ENCODE measurements at places on chromosomes 5 and 9.
A peak's percentile ranks its signal among the peaks of the same experiment; 100 is the strongest.

DNA sequence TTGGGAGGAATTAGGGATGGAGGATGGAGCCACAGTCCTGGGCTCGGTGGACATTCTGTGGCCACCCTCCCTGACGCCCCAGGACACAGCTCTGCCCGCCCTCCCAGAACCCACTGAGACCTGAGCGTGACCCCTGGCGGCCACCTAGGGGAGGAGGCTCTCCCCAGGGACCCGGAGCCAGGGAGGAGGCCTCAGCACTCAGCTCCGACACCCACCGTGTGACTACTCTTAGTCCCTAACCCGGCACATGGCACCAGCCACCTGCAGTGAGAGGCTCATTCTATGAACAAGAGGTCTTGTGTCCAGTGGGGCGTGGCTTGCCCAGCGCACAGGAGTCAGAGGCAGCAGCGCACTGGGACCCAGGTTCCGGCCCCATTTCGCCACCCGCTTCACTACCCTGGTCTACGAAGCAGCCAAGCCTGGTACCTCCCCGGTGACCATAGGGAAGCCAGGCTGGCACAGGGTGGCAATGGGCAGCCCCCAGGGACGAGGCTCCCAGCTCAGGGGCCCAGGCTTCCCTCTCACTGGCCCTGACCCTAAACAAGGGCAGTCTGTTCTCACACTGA is 10.2 kb downstream of the SARDH start:
- no peak for DNase-seq

DNA sequence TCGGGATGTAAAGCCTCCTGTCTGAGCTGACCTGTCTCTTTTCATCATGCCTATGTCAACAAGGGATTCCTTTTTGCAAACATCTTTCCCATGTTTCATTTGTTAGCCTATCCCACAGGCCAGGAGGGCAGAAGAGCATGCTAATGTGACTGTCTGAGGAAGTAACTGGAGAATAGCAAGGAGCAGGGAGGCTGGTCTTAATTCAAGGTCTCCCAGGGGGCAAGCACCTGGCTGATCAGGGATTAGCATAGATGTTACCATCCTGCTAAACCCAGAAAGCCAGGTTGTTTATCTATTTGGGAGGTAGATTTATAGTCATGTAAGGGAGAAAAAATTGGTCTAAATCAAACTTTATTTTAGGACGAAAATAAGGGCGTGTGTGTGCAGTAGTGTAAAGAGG is 36.7 kb upstream of the MAP1B start:
- no peak for DNase-seq

GRCh38 chr5:14588145-14588544 is 6.6 kb downstream of the OTULINL start:
- DNase-seq: no peak

- no peak for DNase-seq
Observed at GRCh38 chr5:181186986-181187499, 18.0 kb downstream of the TRIM7 start.

- DNase-seq: no peak
Observed at GRCh38 chr5:94694671-94695070, 76.2 kb downstream of the SLF1 start.

- DNase-seq: no peak
Observed at GRCh38 chr9:35618854-35619799, 914 bp upstream of the CD72 start.

DNA sequence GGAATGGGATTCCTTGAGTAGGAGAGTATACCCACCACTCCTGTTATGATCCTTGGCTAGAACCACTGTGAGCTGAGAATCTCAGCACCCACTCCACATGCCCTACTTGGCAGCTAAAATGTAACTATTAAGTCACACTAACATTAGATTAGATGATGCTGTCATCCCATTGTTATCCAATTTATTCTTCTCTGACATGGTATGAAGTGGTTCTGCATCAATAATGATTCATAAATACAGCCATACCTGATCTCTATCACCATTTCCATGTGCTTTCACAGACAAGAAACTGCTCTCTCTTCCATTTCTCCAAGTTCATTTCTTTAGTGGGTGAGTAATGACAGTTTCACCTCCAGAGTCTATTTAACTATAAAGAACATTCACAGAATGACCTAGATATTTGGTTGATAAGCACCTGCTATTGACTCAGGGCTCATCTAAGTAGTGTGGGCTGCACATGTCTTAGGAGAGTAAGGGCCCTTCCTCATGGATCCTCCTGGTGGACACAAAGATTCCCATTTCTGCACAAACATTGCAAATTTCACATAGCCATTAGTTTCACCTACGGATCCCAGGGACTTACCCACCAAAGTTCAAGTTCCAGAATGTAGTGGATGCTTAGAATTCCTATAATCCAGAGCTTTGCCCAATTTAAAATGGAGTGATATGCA is 187.9 kb downstream of the EBF1 start:
- no peak for DNase-seq

DNA sequence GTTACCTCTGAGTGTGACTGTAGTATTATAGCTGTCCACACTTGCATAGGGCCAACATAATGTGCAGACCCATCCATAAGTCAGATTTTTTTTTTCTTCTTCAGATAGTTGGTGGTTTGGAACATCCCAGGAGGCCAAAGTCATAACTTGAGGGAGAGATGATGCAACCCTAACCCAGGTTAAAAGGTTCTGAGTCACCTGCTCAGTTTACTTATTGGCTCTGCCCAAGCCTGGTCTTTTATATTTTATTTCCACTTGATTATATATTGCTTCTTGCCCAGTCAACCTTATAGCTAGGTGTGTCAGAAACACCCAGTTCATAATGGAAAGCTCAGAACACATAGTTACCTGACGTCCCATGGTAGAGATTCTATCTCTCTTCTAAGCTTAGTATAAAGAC is 113.1 kb upstream of the PCSK1 start:
- no peak for DNase-seq

- no peak for DNase-seq
Observed at GRCh38 chr5:34042321-34042720, 692 bp downstream of the C1QTNF3 start.

GRCh38 chr9:77710316-77710715 is 62.2 kb upstream of the GNA14 start:
- DNase-seq: no peak

GRCh38 chr5:96203761-96204160 is 229.3 kb downstream of the PCSK1 start:
- no peak for DNase-seq

- no peak for DNase-seq
Observed at GRCh38 chr5:180343110-180343830, 9.9 kb downstream of the GFPT2 start.

DNA sequence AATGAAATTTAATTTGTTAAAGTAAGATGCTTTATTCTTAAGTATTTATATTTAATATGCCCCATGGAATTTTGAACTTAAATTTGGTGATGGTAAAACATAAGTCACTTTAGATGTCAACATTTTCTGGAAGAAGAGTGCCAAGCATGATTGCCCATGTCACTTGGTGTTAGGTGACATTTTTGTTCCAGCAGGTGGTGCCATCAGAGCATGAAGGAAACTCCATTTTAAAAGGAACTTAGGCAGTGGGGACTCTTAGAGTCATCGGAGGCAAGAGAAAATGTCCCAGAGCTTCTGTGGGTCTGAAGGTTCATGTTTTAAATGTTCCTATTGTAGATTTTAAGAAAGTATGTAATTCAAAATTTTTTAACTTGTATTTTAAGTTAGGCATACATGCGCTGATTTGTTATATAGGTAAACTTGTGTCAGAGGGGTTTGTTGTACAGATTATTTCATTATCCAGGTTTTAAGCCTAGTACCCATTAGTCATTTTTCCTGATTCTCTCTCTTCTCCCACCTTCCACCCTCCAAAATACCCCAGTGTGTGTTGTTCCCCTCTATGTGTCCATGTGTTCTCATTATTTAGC is 789.3 kb downstream of the SEMA5A start:
- no peak for DNase-seq

DNA sequence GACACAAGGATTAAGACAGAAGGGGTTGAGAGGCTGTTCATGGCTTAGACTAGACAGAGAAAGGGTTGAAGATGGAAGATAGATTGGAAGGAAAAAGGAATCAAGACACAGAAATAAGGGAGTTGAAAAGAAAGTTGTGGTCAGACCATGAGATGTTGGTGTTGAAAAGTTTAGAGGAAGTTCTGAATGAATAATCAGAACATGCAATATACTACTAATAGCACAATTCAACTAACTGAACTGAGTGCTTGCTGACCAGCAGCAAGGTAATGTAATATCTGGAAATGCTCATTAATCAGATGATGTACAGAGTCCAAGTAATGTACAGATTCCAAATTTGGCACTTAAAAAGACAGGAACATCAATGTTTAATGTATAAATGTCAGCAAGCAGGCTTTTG is 10.6 kb upstream of the NNT start:
- no peak for DNase-seq

- no peak for DNase-seq
Observed at GRCh38 chr9:34106110-34106509, 20.4 kb downstream of the DCAF12 start.

GRCh38 chr9:15475923-15476536 is 34.7 kb downstream of the PSIP1 start:
- DNase-seq: no peak

DNA sequence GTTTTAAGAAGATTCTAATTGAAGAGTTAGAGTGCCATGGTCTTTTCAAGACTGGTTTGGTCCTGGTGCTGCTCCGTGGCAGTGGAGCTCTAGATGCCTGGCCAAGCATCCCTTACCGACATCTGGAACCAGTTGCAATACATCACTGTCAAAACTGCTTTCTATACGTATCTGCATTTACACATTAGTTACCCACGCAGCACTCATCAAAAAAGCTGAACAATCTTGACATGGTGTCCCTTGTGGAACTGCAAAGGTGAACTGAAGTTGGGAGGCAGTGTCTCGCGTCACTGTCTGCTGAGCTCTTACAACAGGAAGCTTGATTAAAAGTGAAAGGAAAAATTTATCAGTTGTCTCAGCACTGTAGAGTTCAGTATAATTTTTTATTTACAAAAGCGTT is 82.6 kb downstream of the PBX3 start:
- DNase-seq: peak; percentile 30

DNA sequence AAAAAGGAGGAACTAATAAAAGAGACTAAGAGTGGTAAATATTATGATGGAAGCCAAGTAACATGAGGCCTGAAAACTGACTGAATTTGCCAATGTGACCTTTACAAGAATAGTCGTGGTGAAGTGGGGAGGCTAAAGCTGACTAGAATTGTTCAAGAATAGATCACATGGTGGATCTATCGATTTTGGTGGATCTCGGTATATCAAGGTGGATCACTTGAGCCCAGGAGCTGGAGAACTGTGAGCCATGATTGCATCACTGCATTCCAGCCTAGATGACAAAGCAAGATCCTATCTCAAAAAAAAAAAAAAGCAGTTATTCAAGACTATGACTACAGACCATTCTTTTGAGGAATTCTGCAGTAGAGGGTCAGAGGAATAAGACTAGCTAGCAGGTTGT is 15.1 kb downstream of the ERMP1 start:
- no peak for DNase-seq

- no peak for DNase-seq
Observed at GRCh38 chr5:151758141-151758429, 346 bp downstream of the ATOX1 start.

- DNase-seq: no peak
Observed at GRCh38 chr9:113653746-113654604, 190.4 kb downstream of the RGS3 start.

DNA sequence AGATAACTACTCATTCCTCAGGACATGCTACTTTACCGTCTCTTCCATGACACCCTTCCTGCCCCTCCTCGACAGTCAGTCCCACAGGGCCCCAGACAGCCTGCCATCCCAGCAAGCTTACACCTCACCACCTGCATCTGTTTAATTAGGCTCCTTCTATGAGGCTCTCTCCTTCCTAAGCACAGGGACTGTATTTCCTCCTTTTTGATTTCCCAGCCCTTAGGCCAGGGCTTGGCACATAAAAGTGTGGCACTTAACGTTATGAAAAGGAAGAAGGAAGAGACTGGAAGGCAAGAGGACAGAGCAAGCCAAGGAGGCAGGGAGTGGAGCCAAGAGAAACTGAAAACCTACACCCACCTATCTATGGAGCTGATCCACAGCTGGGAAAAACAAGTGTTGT is 146.8 kb downstream of the SIL1 start:
- DNase-seq: no peak

- no peak for DNase-seq
Observed at GRCh38 chr5:1564182-1564748, 40.5 kb upstream of the LPCAT1 start.

DNA sequence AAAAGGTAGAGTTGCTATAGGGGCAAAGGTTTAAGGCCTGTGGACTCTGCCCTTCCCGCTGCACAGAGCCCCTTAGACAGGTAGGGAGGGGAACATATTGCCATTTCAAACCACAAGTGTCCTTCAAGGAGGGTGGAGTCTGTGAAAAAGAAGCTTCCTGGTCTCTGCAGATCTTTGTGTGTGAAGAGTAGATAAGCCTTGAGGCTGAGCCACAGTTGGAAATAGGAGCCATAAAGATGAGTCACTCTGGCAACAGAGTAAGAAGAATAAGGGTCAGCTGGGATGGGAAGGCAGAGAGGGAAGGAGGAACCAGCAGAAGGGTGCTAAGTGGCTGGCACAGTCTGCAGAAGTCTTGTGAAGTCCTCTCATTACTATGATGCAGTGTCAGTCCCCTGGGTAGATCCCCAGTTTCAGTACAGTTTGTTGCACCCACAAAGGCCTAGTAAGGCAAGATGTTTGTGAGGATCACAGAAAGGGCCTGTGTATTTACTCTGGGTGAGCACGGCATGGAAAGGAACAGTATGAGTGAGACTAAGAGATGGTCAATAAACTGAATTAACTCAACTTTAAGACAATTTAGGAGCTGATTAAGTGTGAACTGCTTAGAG is 18.1 kb downstream of the GRXCR2 start:
- DNase-seq: no peak

- DNase-seq: no peak
Observed at GRCh38 chr5:167694325-167695147, 596.9 kb upstream of the WWC1 start.

DNA sequence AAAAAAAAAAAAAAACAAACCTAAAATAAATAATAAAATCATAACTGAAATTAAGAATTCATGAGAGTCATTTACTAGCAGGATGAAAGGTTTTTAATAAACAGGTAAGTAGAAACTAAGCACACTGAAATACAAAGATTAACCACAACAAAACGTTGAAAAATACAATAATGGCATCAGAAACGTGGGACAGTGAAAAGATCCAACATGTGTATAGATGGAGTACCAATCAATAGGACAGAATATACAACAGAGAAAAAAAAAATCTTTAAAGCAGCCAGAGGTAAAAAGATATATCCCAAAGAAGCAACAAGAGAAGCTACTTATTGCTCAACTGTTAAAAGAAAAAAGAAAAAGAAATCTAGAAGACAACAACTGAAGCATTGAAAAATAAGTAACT is 75.2 kb downstream of the RICTOR start:
- no peak for DNase-seq

- DNase-seq: no peak
Observed at GRCh38 chr9:105313238-105313637, 68.8 kb downstream of the SLC44A1 start.

GRCh38 chr5:127187706-127188105 is 102.9 kb upstream of the MEGF10 start:
- DNase-seq: no peak

Data from activated T-cell treated with anti-CD3 and anti-CD28 coated beads for 1 hour (primary cell).